ENCODE measurements at places on chromosomes 12 and 14.
A peak's percentile ranks its signal among the peaks of the same experiment; 100 is the strongest.

DNA sequence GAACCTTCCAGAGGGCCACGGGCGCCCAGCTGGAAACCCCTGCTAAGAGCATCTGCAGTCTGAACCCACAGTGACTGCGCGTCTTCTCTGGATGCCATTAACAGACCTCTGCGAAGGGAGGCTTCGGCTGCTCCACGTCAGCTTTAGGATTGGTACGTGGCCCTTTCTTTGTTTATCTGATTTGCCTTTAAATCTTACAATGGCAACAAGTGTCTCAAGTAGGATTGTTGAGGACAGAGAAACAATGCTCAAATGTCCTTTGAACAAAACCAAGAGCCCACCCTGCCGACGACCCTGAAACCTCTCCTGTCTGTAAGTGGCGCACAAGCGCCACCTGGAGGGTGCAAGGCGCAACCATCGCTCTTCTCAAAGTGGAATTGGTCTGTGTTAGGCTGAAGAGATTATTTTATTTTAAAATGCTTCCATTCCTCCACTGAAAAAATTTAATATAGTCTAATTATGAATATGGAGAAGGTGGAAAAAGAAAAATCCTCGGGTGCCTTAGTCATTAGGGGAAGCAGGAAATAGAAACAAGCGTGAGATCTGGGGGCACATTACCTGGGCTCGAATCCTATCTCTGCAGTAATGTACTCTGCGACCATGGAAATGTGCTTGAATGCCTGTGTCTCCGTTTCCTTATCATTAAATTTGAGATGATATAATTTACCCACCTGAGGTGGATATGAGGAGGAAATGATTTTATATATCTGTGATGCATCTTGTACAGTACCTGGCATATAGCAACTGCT lies 82.6 kb upstream of the PTPRB start:
- peak; percentile 55 for DNase-seq

DNA sequence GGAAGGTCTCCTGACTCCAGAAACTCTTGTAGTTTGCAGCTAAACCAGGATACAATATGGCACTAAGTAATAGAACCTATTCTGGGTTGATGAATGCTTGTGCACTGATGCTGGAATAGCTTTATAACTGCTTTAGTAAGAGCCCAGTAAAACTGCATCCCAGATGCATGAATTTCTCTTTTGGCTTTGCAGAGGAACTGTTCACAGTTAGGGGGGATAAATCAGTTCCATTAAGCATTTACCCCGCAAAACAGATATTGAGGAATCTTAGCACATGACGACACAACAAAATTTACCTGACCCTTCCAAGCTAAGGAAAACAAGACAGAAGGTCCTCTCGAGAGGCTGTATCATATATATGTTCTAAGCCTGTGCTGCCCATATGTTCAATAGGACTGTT lies 457.4 kb downstream of the FOXG1 start:
- DNase-seq, result no peak

DNA sequence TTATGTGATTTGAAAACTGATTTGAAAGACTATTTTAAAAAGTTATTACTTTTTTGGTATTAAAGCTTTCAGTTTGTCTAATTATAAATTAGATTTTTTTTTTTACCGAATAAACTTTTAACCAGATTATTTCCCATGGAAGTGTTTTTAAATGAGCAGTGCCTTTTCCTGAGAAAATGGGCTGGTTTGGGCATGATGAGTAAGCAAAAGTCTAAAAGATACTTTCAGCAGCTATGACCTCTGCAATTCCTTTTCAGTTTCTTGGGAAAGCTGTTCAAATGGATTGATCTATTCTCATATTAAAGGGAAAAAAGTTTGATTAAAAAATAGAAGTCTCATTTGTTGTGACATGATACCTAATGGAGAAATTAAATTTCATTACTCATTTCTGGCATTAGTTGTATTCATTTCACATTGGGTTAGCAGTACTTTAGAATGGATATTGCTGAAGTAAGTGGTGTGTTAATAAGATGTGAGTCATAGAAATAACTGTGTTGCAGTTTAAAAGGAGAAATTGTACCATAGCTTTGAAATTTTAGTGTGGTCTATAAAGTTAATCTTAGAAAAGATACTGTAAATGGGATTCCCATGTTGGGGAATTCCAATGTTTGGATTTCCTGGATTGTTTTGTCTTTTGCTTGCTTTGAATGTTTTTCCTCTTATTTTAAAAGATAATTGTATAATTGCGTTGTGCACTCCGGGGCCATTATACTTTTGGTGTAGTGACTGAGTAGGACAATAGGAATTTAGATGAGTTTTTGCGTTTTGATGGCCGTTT lies 21.0 kb downstream of the KTN1 start:
- DNase-seq, result no peak

DNA sequence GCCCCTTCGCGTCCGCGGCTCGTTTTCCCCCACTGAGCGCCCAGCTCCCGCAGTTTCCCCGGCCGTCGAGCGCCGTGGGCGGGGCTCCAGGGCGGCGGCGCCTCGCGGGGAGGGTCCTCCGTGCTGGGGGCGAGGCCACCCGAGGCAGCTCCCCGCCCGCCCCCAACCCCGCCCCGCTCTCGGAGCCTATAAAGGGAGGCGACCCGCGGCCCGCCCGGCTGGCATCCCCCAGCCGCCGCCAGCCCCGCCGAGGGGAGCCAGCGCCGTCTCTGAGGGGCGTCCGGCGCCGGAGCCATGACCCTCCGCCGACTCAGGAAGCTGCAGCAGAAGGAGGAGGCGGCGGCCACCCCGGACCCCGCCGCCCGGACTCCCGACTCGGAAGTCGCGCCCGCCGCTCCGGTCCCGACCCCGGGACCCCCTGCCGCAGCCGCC lies at the start of gene TAMALIN:
Gene TAMALIN (plus strand): TSS at position 221 of the 432 bp plus-strand sequence. CDS start 74 bp downstream, at position 295.
- peak; percentile 86 for DNase-seq

DNA sequence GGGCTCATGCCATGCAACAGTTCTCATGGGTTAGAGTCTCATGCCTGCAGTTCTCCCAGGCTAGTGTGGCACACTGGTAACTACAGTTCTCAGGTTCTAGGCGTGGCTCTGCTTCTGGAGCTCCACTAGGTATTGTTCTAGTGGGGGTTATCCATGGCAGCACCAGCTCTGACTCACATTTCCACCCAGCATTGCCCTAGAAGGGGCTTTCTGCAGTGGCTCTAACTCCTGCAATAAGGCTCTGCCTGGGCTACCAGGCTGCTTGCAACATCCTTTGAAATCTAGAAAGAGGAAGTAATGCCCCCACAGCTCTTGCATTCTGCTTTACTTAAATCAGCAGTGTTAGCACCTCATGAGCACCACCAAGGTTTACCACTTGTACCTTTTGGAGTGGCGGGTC lies 220.3 kb upstream of the ARID2 start:
- no peak for DNase-seq

- DNase-seq, result no peak
Measured at GRCh38 chr12:85894653-85895052, 20.6 kb downstream of the NTS start.

GRCh38 chr14:74974364-74975058 lies 19.1 kb upstream of the PGF start:
- DNase-seq, result no peak

DNA sequence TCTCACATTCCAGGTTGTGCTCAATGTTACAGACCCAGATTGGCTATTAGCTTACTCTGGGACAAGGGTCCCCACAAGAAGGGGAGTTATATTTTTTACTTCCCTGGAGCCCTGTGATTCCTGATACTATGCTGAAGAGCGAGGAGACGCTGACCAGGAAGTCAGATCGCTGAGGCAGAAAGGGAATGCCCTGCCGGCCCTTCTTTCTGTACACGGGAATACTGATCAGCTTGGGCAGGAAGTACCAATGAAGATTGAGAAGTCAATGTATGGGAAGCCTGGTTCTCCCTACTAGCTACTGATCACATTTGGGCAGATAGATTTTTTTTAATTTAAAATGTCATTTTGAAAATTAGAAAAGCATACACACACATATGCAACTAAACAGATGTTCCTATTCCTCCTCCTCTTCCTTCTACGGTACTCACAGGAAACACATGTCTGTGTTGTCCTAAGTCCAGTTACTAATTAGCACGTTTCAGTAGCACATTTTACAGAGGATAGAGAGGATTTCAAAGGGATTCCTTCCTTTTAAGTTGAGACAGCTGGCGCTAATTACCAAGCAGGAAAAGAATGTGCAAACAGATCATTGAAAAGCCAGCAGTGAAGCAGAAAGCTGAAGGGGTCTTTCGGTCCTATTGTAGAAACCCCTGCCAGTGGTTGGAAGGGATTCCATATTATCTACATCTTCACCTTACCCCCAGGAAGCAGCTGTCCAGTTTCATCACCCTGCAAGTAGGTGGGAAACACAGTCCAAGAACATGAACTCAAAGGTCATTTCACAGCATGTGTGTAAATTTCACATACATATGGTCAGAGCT lies 292.4 kb downstream of the DUSP6 start:
- DNase-seq, result no peak

DNA sequence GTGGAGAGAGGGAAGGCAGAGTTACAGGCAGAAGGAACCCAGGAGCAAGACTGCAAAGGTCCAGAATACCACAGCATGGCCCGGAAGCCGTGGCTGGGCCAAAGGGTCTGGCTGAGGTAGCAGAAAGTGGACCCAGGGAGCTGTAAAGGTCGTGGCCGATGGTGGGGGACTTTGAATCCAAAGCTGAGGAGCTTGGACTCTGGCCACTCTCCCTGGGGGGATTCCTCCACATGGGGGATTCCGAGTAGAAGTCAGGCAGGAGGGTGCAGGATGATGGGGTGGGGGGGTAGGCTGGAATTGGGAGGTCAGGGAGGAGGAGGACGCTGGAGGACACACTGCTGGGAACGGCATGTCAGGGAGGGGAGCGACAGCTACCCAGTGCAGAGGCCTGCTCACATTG lies 125.2 kb downstream of the GCH1 start:
- no peak for DNase-seq

DNA sequence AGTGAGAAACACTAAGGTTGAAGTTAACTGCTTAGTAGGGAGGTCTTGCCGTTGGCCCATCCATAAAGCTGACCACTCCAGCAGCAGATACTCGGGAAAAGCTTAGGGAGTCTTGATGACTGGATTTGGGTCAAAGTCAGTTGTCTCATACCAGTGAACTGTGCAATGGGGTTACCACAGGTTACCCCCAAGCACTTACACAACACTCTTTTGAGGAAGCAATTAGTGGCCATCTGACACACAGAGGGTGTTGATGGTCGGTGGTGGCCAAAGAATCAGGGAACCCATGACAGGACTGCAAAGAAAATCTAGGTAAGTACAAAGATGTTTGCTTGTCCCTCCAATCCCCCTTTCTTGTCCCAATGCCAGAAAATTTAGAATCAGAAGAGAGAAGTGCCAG lies 410.2 kb downstream of the APAF1 start:
- DNase-seq, result no peak

GRCh38 chr14:69685218-69685616 lies 73.8 kb downstream of the SUSD6 start:
- DNase-seq, result peak; percentile 83

DNA sequence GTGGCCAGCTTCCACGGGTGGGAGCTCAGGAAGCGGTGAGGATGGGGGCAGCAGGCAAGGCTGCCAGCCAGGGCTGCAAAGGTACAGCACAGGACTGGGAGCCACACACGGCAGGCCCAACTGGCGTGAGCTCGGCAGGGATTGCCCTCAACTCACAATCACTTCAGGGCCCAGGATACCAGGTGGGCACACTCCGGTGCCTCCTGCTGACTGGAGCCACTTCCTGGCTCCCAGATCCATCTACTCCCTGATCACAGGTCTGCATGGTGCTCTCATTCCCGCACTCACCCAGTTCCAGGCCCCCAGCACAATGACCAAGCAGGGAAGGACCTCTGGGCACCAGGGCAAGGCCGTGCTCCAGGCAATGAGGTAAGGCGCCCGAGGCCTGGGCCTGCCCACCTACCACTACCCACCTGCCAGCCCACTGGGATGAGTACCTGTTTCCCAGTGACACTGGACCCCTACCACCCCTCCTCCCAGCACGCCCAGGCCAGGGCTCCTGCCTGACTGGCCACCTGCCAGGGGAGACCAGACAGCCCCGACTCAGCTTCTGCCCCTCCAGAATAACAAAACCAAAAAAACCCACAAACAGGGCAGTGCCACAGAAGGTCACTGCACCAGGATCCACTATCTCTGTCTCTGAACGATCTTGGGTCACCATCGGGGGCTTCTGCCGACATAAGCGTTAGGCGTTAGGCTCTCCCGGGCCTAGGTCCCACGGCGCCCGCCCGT lies 1.8 kb downstream of the JAG2 start:
- DNase-seq, result peak; percentile 7

- DNase-seq, result no peak
Measured at GRCh38 chr12:47982311-47982710, 18.9 kb downstream of the TMEM106C start.

- DNase-seq, result peak; percentile 82
Measured at GRCh38 chr14:23321572-23322547, 603 bp downstream of the PABPN1 start.

DNA sequence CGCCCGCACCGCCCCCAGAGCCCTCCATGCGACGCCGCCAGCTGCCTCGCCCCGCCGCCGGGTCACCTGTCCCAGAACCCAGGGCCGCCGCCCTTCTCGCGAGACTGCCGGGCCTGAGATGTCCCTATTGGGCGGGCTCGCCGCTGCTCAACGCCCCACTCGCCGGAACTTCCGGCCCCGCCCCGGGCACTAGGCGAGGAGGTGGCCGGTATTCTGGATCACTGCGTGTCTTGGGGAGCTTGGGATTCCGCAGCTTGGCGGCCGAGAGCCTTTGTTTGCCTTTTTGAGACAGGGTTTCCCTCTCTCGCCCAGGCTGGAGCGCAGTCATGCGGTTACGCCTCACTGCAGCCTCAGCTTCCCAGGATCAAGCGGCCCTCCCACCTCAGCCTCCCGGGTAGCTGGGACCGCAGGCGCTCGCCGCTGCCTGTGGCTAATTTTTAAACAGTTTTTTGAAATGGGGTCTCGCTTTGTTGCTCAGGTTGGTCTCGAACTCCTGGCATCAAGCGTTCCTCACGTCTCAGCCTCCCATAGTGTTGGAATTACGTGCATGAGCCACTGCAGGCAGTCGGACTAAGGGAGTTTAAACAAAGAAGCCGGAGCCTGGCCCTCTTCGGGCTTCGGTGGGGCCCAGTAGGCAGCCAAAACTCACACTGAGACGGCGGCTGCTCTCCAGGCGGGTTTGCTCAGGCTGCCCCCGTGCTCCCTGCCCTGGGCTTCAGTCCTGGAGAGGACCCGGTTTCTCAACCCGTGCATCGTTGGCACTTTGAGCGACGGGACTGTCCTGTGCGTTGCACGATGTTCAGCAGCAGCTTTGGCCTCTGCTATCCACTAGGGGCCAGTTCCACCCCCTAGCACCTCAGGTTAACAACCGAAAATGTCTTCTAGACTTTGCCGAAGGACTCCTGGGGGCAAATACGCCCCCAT lies at the start of gene SLC15A4:
Gene SLC15A4 (minus strand): TSS at position 43 of the 924 bp plus-strand sequence. CDS start 15 bp downstream, at position 28.
- peak; percentile 98 for DNase-seq
